AG04450 (cell line): ENCODE measurements at places on chromosomes 11 and 22.

GRCh38 chr11:118476676-118477075, 40.4 kb downstream of the KMT2A start:
- no peak for DNase-seq

DNA sequence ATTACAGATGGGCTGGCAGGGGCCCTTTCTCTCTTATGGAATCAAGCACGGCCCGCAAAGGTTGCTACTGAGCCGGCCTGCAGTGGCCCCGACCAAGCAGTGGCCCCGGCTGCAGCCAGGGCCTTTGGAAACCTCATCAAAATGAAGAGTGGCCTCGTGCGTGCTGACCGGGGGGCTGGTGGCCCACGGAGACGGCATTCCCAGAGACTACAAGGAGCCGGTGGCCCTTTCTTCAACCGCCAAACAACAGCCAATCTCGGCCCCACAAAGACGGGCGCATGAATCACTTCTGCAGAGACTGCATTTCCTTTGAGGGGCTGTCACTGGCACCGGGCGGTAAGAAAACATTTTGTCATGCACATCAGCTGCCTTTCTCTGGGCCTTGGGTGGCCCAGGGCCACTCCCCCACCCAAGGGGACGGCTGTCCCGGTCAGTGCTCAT, 43.1 kb upstream of the FGF3 start:
- DNase-seq = no peak

DNA sequence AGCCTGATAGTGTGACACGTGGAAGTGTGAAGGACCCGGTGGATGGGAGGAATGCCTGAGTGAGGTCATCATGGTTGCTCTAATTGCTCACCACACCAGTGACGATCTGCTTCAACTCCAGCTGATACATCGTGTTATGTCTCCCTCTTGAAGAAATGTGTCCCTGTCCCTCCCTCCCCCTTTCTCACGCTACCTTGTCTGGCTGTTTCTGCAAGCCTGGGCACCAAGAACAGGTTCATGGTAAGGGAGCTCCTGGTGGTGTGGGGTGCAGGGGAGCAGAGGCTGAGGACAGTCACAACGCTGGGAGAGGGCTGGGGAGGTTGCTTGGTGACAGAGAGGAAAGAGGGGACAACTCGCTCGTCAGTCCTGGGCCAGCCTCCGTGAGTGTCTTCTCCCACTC, 413.4 kb downstream of the SOX6 start:
- DNase-seq = no peak

DNA sequence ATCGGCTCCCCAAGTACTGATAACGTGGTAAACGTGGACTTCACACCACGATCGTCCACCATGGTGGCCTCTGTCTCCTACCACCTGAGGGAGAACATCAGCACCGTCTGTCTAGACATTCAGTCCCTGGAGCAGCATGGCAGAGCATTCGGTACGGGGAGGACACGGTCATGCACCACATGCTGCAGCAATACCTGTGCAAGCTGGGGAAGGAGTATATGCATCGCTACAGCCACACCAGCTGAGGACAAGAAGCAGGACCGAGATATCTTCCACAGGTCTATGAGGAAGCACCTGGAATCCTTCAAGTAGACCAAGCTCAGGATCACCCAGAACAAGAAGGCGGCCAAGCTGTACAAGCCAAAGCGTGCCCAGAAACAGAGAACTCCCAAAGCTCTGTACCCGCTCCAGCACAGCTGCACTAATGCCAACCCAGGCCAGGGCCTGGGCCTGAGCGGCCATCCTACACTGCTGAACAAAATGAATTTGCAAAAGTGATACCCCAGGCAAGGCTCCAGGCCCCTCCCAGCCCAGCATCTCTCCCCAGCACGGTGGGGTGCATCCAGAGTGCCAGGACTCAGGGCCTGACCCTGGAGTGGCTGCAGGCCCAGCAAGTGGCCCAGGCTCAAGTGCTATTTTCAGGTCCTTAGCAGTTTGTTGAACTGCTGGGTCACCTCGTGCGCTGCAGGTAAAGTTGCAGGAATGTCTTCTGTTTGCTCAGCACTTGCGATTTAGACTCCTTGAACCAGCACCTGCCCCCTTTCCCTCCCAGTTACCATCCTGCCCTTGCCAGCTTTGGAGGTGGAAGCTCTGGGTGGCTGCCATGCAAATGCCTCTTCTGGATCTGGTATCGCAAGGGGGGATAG, 119.3 kb upstream of the SERPIND1 start:
- DNase-seq = no peak

GRCh38 chr22:37696657-37697537, at the start of gene TRIOBP:
Gene TRIOBP (plus strand): TSS chr22:37697048. CDS start chr22:37701366, 4,318 bp downstream.
- DNase-seq = peak; percentile 78

DNA sequence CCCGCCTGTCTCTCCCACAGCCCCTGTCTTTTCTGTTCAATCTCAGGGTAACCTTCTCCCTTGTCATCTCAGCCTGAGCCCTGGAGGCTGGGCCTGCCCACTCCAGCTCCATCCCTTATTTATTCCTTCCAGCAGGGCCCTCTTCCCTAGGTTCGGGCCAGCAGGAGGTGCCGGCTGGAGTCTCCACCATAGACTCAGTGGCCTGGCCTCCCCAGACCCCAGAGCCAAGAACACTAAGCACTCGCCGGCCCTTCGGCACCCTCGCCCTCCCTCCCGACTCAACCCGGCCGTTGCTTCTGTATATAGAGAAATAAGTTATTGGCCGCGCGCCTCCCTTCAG, 1.4 kb upstream of the RAB1B start:
- no peak for DNase-seq

GRCh38 chr11:119149018-119149785, at the start of gene ABCG4:
Gene ABCG4 (plus strand): TSS chr11:119149052. CDS start chr11:119149966, 914 bp downstream.
- DNase-seq = no peak

DNA sequence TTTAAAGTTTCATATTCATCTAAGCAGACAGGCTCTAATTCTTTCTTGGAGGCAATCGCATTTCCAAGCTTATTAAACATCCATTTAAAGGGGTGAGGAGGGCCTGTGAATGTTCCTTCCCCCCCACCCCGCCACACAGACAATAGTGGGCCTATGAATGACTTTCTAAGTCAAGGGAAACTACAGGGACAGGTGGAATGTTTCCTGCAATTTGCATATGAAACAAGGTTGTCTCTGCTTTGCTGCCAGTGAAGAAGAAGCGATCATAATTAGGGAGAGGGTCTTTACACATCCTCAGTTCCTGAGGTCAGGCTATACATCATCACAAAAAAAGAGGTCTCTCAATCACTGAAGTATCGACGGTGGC, 127.9 kb upstream of the OPCML start:
- no peak for DNase-seq

DNA sequence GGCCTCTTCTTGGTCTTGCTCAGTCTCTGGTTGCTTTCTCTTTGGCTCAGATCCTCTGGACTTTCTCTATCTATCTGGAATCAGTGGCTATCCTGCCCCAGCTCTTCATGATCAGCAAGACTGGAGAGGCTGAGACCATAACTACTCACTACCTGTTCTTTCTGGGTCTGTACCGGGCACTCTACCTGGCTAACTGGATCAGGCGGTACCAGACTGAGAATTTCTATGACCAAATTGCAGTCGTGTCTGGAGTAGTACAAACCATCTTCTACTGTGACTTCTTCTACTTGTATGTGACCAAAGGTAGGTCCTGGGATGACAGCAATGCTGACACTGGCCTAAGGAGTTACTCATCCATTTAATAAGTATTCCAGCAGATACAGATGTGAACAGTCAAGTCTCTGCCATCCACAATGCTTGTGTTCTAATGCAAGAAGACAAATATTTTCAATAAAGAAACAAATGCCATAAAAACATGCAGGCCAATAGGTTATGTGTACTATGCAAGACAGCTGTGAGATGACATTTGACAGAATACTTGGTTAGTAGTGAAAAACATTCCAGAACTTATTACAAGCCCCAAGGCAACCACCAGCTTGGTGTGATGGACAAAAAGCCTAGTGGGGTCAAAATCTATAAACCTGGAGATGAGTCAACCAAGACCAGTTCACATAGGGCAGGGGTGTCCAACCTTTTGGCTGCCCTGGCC, 13.4 kb downstream of the KDELR3 start:
- no peak for DNase-seq

DNA sequence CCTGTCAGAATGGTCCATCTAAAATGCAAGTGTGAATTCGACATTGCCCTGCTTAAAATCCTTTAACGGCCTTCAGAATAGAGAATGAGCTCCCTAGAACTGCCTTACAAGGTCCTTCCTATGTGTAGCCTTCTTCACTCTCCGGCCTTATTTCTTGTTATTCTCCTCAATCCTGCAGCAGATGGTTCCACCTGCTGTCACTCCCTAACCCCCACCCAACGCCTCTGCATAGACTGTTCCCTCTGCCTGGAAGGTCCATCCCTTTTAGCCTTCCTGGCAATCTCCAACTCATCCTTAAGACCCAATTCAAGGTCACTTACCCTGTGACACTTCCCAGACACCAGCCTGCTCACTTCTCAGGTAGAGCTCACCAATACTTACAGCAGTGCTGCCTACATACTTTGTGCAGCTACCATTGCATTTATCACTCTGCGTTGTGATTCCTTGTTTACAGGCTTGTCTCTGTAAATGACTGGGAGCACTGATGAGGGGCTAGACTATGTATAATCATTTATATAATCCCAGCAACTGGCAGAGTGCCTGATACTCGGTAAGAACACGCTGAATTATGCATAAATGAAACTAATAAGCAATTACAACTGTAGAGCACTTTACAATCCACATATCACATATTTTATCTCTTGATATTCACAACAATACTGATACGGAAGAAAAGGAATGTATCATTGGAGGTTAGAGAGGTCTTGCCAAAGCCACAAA, 58.9 kb downstream of the CLPB start:
- DNase-seq = no peak

DNA sequence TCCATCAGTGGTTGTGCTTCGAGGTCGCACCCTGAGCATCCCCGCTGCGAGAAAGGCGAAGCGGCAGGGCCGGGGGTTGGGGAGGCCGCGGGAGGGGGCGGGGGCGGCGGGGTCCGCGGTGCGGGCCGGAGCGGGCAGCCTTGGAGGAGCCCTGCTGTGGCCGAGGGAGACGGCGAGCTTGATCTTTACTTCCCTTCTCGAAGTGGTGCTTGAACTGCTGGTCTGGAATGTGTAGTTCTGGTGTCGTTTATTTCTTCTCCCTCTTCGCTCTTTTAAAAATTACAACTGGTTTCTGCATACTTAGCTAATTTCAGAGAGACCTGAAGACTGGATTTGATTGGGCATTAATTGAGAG, 1.1 kb downstream of the APLP2 start:
- no peak for DNase-seq

DNA sequence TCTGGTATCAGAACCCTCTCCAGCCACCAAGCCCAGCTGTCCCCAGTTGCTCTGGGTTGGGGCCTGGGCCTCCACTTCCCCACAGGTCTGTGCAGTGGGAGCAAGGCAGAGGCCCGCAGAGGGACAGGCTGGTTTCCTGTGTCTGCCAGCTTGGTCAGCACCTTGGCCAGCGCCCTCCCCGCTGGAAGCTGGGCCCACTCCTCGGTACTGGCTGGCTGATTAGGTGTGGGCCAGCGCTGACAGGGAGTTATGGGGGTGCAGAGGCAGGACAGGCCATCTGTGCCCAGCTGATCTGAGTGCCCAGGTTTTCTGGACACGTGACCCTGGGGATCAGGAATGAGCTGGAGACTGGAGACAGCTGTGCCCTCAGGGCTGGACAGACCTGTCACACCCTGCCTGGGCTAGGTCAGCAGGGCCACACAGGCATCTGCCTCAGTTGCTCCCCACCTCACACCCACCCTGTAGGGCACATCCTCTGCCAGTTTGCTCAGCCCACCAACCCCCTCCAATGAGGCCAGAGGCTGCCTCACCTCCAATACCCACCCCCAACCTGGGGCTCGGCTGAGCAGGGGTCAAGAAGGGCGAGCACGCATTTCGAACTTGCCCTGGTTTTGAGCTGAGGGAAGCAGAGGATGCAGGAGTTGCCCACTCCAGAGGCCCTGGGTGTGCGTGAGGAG, 175.3 kb downstream of the IGLL1 start:
- peak; percentile 6 for DNase-seq

GRCh38 chr11:7637447-7638157, 35.7 kb downstream of the CYB5R2 start:
- DNase-seq = no peak

- DNase-seq = peak; percentile 6
Measured at GRCh38 chr22:22431271-22432220, 77.0 kb downstream of the ZNF280B start.

DNA sequence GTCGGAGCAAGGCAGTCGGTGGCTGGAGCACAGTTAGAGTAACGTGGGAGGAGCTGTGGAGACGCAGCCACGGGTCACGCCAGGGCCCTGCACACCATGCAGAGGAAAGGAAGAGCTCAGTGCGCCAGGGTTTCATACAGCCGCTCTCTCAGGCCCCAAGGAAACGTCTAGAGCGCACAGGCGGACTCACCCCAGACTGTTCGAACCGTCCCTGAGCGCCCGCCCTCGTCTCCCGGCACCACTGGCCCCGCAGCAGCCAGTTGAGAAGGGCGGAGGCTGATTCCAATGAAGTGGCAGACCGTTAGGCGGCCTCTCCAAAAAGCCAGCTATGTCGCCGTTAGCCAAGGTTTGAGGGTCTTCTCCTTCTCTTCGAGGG, 483 bp upstream of the HYLS1 start:
- no peak for DNase-seq
